Head of caudate nucleus (tissue), 42 donors: ENCODE measurements at places on chromosomes 1 and 21.

DNA sequence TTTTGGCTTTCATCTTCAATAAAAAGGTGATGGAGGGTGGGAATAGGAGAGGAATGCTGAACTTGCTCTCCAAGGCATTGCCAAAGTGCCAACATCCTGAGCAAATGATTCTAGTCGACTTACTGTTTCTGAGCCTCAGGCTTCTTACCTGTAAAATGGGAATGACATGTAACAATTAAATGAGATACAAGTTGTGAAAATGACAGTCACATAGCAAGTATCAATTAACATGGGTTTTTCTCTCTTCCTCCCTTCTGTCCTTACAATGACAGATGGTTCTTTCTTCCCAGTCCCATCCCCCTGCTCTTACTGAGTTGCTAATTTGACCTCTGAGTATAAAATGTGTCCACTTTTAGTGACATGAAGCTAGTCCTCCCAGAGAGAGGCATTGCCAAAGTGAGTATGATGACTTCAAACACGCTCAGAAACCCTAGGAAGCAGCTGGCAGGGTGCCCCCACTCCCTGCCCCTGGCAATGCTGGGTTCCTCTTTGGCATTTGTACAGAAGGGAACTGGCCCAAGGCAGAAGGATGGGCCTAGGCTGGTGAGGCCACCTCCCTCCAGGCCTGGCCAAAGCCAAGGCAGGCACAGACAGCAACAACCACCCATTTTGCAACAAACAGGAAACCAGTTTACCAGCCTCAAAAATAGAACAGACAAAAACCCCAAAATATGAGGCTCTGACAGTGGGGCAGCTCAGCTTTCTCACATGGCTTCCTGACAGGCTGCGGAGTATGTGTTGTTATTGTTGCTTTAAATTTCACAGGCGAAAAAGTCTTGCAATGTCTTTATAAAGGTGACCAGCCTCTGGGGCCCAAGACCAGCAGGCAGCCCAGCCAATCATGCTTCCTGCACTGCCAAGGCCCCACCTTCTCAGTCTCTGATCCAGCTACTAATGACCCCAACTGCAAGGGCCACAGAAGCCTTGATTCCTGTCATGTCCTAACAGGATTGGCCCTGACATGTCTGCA lies 115.9 kb downstream of the HIVEP3 start:
- peak; percentile 67 for DNase-seq

DNA sequence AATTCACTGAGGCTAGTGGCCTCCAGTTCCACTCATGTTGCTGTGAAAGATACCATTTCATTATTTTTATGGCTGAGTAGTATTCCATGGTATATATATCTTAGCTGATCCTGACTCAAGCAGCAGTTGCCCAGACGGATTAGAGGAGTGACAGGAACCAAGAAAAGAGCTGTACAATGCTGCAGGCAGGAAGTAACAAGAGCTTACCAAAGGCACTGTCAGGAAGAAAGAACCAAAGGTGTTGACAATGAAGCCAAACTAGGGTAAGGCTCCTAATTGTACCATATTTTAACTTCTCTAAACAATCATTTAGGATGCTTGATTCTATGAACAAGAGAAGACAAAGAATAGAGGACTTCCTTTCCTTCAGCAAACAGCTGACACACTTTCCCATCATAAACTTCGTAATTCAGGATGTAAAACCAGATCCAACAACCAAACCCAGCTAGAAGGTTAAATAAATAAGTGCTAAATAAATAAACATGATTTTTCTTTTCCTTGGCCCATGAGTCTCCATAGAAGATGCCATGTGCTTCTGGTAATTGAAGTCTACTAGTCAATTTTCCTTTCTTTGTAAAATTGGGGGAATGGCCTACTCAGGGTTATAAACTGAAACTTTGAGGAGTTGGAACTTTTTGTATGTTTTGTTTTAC lies 248.2 kb upstream of the SGIP1 start:
- no peak for DNase-seq

GRCh38 chr1:41868241-41868998 lies 50.3 kb downstream of the HIVEP3 start:
- DNase-seq: no peak

- no peak for DNase-seq
Measured at GRCh38 chr1:206654828-206655227, 19.5 kb downstream of the DYRK3 start.

GRCh38 chr1:117093091-117093534 lies 28.4 kb downstream of the TRIM45 start:
- peak; percentile 43 for DNase-seq
